Stimulated activated naive CD8-positive, alpha-beta T cell treated with anti-CD3 and anti-CD28 coated beads, Interleukin-15, amount 100 ng/mL, for 72 hours (primary cell): ENCODE measurements at places on chromosomes 12 and 14.

- no peak for DNase-seq
Measured at GRCh38 chr12:47954467-47955045, 8.8 kb upstream of the TMEM106C start.

DNA sequence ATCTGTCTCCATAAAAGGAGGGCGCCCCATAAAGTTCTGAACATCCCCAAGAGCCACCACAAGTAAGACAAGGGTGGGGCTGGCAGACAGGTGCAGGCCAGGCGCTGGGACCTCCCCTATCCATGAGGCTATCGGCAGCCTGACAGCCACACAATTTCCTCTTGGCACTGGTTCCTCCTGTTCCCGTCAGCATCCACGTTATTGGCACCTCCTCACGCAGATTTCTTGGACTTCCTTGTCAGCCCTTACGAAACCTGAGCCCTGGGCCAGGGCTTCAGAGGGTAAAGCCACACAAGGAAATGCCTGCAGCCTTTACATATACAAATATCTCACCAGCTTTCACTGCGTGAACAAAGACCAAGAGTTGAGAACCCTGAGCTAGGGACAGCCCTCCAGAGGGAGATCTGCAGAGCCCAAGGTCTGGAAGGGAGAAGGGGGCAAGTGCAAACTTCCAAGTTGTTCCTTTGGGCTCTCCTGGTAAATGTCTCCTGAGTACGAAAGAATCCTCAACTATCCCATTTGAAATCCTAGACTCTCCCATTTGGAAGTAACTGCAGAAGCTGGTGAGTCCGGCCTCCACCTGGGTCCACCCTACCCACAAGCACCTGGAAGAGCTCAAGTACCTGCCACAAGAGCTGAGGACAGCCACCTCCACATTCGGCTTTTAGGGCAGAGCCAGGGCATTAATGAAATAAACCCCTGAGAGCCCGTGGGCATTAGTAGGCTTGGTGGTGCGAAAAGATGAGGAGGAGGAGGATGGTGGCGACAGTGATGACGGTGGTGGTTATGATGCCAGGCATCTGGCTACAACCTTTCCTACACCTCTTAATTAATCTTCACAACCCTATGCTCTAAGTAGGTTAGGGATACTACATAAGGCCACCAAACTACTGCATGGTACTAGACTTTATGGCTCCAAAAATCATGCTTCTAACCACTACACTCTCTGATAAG, 5.5 kb upstream of the TC2N start:
- DNase-seq: no peak

DNA sequence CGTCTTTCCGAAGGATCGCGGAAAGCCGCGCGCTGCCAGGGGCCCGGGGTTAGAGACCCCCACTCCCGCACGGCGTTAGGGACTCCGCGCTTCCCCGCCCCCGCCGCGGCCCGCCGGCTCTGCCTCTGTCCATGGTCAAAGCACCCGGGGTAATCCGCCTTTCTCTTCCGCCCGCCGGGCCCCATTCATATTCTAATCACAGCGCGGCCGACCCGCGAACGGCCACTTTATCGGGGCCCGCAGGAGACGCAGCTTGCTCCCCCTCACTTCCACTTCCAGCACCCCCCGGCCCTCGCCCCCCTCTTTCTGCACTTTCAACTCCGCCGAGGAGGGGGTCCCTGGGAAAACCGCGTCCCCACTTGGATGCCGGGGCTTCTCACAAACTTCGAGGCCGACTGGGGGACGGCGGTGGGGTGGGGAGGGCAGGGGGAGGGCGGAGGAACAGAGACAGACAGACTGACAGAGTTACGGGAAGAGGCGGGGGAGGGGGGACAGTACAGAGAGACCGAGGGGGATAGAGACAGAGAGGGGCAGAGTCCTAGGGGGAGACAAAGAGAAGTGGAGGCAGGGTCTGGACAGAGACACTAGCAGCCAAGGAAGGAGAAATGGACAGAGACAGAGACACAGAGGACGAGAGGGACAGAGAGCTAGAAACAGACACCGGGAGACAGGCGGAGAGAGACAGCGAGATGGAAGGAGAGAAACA, 1.1 kb upstream of the RFX4 start:
- DNase-seq: no peak

DNA sequence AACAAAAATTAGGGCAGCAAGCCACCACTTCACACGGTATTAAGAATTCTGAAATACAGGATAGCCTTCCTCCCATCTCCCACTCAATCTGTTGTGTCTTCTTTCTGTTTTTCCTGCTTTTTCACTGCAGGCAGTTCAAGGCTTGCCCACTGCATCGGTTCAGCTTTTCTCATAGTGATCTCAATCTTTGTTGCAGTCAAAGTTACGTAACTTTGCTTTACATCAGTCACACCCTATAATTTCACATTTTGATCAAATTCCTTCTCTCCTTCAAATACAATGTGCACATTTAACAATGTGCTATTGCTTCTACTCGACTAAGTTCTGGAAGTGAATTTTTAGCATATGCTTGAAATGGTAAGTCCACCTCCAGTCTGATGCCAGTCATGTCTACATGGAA, 217.6 kb downstream of the EFCAB11 start:
- DNase-seq: no peak

- no peak for DNase-seq
Measured at GRCh38 chr14:70718383-70719118, 76.8 kb downstream of the TTC9 start.

GRCh38 chr12:13313886-13314285, 117.4 kb downstream of the EMP1 start:
- DNase-seq: no peak

- no peak for DNase-seq
Measured at GRCh38 chr14:63076488-63076887, 31.2 kb upstream of the KCNH5 start.

GRCh38 chr12:56297400-56297799, 2.7 kb downstream of the CS start:
- DNase-seq: no peak

GRCh38 chr14:100839681-100840111, 13.8 kb downstream of the MEG3 start:
- no peak for DNase-seq
